ENCODE measurements at places on chromosomes 12 and 14.
A peak's percentile ranks its signal among the peaks of the same experiment; 100 is the strongest.

DNA sequence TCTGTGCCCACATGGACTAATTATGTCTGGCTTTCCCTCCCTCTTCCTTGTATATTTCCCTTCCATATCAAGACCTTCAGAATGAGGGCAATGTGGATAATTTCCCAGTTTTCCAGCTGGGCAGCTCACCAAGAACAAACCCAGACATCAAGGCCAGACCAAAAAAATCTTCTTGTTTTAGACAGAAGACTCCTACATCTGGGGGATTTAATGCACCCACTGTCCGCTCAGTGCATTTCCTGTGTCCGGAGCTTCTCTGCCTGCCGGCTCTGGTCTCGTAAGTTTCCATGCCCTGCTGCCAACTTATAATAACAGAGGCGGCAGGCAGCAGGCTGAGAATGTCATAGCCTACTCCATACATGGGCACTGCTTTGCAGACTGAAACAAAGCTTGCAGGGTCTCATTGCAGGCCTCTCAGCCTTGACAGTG lies 207.2 kb upstream of the BCL2L14 start:
- no peak for DNase-seq

DNA sequence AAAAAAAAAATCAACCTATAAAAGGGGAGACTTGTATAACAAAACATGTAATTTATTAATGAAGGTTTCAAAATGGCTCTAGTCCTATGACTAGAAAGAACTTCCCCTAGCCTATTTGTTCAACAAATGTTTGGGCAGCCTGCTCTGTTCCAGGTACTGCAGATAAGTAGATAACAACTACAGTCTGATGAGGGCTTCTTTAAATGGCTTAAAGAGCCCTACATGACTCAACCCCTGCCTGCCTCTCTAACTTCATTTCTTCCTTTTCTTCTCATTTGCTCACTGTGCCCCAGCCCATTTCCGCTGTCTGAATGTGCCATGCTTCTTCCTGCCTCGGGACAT lies 21.5 kb downstream of the ALDH6A1 start:
- no peak for DNase-seq

- DNase-seq, result no peak
Measured at GRCh38 chr14:67963960-67964812, 144.6 kb downstream of the RAD51B start.

DNA sequence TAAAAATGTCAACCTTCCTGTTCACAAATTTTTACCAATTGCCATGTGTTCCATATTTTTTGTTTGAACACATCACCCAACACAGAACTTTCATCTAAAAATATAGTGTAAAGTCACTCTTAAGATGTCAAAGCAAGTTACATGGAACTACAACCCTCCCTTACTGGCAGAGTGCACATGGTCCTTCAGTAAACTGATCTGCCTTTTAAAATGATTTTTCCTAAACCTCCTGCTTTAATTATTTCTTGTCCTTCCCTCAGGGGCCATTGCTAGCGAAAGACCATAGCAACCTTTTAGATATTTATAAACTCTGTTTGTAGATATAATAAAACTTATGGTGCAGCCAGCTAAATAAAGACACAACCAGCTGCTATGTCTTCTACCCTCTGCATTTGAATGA lies 255.2 kb upstream of the FAR2 start:
- no peak for DNase-seq

- DNase-seq, result no peak
Measured at GRCh38 chr14:23430016-23430722, 5.3 kb downstream of the MYH7 start.

GRCh38 chr14:50605766-50606165 lies 45.8 kb downstream of the ATL1 start:
- no peak for DNase-seq

GRCh38 chr14:23528555-23528954 lies 23.0 kb downstream of the ZFHX2 start:
- DNase-seq, result no peak

DNA sequence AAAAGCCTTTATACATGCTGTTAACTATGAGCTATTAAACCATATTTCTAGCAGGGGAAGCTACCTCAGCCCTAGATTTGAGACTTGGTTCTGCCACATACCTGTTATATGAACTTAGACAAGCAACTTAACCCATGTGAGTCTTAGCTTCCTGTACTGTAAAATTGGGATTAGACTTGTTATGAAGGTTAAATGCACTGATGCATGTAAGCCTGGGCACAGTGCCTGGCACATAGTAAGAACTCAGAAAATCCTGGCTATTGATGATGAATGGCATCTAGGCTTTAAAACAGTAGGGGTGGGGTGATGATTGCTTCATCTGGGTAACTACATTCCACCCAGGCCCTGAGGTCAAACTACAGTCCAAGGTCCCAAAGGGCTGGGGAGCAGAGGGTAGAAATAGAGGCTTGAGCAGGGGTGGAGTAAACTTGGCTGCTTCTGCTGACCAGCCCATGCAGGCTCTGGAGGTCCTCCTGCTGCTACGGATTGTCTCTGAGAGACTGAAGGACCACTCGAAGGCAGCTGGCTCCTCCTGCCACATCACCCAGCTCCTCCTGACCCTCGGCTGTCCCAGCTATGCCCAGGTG lies 11.3 kb downstream of the ESPL1 start:
- no peak for DNase-seq

DNA sequence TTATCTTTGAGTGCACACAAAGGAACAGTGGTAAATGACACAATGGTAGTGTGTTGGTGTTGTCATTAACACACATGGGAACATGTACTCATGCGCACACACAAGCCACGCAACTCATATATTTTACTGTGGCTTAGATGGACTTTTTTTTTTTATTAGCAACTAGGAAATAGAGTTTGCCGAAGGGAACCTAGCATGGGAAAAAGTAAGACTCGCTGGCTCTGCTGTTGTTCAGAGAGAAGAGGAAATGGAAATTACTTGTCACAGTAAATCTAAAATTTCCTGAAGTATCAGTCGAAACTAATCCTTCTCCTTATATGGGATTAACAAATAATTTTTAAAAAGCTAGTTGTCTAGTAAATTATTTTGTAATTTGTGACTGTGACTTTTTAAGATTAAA lies 33.7 kb upstream of the IL22 start:
- no peak for DNase-seq

- DNase-seq, result no peak
Measured at GRCh38 chr12:101051901-101052550, 158.0 kb downstream of the SLC5A8 start.

DNA sequence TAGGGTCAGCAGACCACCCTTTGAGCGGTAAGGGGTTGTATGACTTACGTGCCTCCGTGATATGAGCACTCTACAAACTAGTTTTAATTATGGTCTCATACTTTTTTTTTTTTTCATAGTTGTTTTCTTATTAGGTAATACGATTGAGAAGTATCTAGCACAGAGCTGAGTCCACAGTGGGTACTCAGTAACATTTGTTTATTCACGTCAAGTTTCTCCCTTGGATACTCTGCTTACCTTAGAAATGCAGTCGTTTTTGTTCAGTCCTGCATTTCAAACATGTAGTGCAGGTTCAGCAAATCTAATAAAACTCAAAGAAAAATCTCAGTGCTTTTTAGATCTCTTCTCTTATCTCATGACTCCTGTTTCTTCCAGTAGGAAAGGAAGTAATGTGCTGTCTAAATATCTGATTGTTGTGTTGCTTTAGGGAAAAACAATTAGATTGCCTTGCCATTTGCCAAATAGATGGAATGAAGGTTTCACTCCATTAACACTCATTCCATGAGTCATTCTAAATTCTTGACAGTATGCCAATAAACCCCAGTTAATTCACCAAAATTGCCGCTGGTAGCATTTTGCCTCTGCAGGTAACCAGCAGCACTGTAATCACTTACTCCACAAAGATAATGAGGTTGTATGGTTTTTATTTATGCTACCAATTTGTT lies 118.9 kb downstream of the PTCSC3 start:
- no peak for DNase-seq

DNA sequence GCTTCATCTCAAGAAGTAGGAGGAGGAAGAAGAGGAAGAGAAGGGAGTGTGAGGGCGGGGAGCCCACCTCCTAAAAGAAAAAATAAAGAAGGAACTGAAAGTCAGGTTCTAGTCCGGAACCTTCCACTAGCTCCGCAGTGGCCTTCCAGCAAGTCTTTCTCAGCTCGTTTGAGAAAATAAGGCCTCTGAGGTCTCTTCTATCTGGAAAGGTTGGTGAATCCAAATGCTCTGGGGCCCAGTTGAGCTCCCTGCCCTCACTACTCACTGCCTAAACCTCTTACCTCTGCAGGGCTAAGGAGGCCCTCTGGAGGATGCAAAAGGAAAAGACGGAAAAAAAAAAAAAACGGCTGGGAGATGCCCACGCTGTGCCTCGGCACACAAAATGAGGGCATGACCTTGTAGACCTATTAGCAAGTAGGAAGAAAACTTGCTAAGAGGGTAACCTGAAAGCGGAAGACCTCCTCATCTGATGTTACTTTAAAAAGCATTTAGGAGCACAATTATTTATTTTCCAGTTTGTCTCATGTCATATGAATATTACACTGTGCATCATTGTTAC lies 35.9 kb downstream of the FBLN5 start:
- DNase-seq, result peak; percentile 69

GRCh38 chr14:90503582-90503981 lies 106.8 kb downstream of the CALM1 start:
- peak; percentile 35 for DNase-seq

DNA sequence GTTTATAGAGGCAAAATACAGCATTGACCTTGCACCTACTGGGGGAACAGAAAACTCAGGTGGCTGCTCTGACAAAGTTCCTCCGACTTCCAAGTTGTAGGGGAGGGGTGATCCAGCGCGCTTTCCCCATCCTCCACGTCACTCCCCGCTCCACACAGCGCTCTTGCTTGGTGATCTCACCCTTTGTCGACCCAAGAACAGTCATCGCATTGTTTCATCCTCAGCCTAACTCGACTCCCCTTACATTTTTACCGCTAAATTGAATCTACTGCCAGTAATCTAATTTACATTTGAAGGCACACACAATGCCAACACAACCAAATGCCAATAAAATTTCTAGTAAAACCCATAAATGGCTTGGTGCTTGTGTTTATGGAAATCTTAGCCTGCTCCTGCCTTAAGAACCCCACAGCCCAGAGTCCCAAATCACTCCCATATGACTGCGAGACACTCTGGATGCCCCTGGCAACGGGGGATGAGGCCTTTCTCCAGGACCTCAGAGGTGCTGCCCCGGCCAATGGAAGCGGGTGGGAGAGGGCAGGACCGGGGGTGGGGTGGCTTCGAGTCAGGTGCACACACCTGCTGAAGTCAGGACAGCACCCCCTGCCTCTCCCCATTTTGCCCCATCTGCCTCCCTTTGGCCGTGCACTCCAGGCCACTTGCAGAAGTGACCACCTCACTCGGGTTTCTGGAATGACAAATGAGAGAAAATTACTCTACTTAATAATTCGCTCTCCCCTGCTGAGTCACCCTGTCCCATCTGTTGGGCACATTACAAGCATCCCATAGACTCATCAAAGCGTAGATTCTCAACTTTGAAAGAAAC lies 98.2 kb upstream of the GSC start:
- DNase-seq, result no peak

- no peak for DNase-seq
Measured at GRCh38 chr14:34319140-34319539, 142.9 kb downstream of the SPTSSA start.

DNA sequence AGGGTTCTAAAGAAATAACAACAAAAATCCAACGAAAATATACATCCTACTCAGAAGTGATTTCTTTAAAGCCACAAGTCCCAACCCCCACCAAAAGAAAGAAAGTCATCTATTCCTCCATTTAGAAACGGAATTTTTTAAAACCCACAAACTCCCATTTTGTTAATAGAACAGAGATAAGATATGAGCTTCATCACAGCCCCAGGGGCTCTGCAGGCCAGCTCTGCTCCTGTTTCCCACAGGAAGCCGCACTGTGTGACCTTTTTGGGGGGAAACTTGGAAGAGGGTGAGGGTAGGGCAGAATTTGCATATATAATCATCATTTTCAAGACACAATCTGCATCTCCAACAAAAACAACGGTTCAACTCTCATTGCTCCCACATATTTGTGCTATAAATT lies 2.8 kb downstream of the FBXL14 start:
- DNase-seq, result no peak

GRCh38 chr14:104113631-104114420 lies 24.6 kb upstream of the KIF26A start:
- no peak for DNase-seq

- no peak for DNase-seq
Measured at GRCh38 chr14:102497998-102498677, 11.4 kb downstream of the ANKRD9 start.

- DNase-seq, result no peak
Measured at GRCh38 chr14:105847400-105847799, 321.0 kb downstream of the TMEM121 start.

DNA sequence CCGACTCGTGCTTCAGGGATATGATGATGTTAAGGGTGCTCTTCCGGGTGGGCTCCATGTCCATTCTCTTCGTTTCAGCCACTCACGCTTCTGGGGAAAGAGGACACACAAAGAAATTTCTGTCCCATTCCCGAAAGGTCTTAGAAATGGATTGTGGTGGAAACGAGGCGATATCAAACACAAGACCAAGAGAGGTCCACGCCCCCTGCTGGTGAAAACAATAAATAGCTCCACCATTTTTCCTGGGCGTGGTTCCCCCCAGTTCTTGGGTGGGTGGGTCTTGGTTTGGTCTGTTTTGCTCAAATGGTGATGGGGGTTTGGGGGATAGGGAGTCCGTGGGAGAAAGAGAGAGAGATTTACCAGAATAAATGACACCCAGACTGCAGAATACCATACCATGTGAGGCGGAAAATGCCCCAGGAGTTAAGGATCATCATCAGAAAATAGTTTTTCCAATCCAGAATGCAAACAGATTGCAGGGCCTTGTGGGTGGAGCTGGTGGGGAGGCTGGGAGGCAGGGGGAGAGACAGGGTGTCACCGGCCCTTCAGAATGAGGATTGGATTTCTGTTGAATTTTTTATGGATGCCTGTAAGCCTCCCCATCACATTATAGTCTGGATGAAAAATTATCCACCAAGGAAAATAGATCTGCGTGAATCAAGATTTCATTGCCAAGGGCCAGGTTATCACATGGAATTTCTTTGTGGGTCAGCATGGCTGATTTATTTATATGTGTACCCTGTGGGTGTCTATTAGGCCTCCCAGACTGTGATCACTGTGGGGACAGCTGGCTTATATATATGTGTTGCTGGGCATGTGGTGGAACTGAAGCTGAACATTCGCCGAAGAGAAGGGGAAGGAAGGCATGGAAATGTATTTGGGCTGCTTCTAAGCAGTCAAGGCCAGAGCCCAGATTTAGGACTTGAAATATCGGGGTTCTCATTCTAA lies 55.8 kb downstream of the SRRM4 start:
- DNase-seq, result peak; percentile 41
